ENCODE measurements at places on chromosomes 4 and X.

DNA sequence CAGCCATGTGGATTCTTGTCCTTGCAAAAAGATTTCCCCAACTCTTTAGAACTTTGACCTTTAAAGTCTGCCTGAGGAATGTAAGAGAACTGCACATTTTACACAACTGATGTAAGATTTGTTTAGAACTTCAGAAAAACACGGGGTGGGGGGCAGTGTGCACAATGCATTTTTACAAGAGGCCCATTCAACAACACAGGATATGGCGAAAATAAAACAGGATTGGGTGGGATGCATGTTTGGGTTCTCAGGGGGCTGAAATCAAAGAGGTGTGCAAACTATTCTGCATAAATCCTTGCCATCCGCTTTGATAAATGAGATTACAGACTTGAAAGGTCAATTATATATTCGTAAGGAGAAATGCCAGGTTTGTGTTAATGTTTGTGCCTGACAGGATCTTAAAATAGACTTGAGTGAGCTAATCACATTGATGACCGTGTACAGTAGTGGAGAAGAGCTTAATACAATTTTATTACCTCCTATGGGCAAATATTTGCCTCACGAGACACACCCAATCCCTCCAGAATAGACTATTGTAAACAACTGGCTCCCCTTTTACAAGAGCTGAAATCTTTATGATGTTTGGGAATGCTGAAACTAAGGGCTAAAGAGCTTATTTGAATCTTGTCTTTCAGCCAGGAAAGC is 184.1 kb upstream of the LEF1 start:
- DNase-seq = no peak

DNA sequence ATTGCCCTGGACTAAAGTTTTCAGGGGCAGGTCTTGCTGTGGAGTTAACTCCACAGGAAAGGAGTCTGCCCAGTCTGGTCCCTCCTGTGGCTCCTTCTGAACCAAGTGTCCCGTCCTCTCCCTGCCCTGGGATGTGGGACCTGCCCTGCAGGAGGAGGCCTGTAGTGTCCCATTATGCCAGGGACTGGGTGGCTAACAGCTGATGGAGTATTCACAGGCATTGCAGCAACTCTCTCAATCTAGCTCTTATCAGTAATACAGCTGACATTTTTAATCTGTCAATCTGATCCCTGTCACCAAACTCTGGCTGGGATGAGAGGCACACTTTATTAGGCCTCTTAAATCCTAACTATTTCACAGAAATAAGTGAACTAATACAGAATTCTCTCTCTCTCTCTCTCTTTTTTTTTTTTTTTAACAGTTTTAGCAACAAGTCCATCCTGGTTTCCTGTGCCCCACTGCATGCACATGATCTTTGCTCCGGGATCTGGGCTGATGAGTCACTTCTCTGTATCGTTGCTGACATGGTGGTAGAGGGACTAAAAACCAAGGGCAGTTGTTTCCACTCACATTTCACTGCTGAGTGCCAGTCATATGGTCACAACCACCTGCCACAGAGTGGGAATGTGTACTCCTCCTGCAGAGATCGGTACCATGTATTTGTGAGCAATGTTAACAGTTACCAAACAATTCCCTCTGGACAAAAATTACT is 39.1 kb downstream of the HAND2 start:
- DNase-seq = peak; percentile 79

DNA sequence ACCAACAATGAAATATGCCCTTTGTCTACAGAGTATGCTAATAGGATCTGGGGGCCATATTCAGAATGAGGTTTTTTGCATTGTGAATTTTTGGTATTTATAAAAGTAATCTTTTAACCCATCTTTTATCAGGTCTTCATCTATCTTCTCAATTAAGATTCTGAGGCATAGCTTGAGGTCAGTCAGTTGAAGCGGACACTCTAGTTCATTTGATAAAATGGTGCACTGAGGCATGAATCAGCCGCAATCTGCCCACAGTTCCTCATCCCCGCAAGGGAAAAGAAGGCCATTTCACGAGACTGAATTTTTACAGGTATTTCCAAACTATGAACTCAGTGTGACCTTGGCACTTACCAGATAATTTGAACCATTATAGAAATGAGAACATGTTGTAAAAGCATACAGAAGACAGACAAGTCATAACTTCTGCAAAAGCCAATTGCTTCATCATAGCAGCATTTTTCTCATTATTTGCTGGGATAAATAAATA is 19.3 kb upstream of the VCX2 start:
- DNase-seq = no peak

GRCh38 chrX:43805579-43805978 is 76.7 kb downstream of the MAOB start:
- no peak for DNase-seq

DNA sequence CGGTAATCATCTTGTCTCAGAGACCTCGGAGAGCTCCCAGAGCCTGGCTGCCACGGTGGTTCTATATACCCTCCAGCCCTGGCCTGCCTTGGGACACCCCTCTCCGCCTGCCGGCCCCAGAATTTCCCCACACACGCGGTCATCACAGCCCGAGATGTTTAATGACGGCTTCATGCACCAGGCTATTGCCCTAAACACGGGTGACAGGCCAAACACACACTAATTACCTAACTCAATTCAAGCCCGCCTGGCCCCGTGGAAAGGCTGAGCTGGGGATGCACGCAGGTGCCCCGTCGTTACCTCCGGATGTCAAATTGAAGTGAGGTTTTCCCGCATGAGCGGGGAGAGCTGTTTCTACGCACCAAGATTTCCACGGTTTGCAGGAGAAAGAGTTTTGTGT is 72.9 kb upstream of the PPP2R3B start:
- no peak for DNase-seq

DNA sequence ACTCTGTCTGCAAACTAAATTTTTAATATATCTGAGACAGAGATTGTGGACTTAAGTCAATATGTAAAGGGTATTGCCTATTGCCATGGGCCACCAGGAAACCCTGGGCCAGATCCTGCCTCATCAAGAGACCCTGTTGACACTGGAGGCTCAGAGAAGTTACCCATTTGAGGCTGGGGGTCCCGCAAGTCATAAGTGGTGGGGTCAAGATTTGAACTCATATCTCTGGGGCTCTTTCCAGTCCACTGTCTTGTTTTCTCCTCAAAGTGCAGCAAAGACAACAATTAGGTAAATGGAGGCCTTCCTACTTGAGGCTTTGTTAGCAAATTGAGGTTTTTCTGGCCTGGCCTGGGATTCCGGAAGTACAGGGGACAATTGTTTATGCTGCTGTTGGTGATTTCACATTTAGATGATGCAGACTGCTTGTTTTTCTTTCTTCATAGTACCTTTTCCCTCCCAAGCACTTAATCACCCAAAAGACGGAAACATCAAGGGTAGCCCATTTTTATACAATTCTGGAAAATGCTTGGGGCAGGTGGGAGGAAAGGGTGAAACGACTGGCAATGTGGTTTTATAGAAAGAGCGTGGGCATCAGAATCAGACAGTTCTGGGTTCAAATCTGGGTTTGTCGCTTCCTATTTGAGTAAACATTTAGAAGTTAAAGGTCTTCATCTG is 160.0 kb downstream of the SMIM20 start:
- no peak for DNase-seq

DNA sequence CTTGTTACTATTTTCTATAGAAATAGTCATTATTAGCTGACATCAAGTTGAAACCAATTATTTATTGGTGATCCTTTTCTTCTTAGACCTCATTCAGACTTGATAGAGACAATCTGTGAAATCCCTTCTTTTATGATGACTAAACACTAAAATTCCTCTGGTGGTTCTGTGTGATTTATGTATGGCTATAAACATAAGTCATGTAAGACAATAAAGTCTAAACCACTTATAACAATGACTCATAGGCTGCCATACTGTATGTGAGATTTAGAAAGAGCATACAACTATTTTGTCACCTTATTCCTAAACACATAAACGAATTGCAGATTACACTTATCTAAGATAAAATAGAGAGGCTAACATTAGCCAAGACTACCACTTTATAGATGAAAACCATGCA is 101.1 kb upstream of the PRR32 start:
- no peak for DNase-seq

GRCh38 chr4:148442832-148443511 is 758 bp upstream of the NR3C2 start:
- no peak for DNase-seq

- no peak for DNase-seq
These were observed 137.8 kb upstream of the FRG1 start for GRCh38 chr4:189802884-189803283.

- DNase-seq = peak; percentile 70
These were observed 112.8 kb upstream of the ATXN3L start for GRCh38 chrX:13432414-13433297.

GRCh38 chrX:130376077-130376476 is 9.4 kb downstream of the GPR119 start:
- DNase-seq = no peak

DNA sequence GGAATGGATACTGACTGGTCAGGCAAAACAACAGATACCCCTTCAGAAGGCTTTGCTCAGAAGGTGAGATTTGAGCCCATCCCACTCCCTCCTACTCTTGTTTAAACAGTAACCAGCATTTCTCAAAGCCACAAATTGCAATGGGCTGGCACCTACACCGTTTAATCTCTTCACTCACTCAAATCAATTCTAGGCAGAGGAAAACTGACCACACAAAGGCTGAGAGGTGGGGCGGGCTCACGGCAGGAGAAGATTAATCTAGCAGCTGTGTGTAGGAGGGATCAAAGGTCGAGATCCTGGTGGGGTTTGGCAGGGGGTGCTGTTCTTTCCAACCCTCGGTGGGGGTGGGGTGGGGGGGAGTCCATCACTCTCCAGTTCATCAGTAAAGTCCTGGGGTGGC is 622.4 kb downstream of the BCOR start:
- no peak for DNase-seq

DNA sequence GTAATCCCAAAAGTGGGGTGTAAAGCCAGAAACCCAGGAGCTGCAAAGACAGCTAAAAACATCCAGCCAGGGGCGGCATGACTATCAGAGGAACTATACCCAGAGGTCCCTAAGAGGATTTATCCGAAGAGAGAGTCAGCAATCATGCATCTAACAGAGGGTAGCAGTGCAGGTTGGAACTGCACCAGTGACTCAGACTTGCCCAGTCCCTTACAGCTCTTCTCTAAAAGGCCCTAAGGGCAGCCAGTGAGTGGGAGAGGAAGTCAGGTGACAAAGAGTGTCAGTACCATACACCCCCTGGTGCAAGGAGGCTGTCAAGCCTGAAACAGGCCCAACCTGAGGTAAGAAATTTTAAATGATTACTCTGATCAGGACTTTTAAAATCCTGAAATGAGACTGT is 88.1 kb downstream of the CAMK2D start:
- DNase-seq = no peak

- no peak for DNase-seq
These were observed 62.1 kb downstream of the RHOXF2B start for GRCh38 chrX:120015145-120016067.

DNA sequence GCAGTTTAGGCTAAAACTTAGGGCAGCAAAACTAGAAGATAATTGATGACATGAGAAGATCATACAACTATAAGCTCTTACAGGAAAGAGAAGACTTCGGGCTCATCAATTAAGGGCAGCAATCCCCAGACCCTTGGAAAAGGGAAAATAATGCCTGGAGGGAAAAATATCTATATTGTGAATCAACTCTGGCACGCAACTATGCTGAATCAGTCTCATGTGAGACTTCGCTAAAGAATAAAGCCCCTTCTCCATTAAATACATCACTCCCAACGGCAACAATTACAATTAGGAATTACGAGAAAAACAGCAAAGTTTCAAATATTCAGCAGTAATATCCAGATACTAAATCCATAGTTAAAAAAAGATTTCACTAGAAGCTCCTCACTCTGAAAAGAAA is 2016.8 kb upstream of the IGFBP7 start:
- DNase-seq = no peak

- DNase-seq = no peak
These were observed 22.2 kb downstream of the TMPRSS11E start for GRCh38 chr4:68469482-68469881.

GRCh38 chr4:98586962-98587354 is 71.5 kb downstream of the TSPAN5 start:
- no peak for DNase-seq

- DNase-seq = no peak
These were observed 662 bp downstream of the SLAIN2 start for GRCh38 chr4:48341776-48342605.

- no peak for DNase-seq
These were observed 51.7 kb downstream of the PIR start for GRCh38 chrX:15441464-15441863.

DNA sequence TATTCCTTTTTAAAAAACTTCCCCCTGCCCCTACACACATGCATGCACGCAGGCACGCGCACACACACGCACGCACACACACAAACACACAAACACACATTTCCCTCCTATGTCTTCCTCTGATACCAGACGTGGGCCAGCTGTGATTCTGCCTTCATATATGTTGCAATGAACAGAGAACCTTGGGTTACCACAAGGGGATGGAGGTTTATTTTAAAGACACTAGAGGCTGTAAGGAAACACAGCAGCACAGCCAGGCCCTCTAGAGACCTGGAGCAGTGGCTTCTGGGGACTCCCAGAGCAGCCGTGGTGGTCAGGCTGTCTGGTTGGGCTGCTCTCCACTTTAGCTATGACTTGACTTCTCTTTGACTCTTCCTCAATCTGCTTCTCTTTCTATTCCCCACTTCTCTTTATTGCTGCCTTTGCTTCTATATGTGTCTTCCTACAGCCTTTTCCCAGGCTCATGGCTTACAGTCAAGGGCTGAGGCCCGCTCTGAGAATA is 3.2 kb upstream of the TLR10 start:
- DNase-seq = no peak

DNA sequence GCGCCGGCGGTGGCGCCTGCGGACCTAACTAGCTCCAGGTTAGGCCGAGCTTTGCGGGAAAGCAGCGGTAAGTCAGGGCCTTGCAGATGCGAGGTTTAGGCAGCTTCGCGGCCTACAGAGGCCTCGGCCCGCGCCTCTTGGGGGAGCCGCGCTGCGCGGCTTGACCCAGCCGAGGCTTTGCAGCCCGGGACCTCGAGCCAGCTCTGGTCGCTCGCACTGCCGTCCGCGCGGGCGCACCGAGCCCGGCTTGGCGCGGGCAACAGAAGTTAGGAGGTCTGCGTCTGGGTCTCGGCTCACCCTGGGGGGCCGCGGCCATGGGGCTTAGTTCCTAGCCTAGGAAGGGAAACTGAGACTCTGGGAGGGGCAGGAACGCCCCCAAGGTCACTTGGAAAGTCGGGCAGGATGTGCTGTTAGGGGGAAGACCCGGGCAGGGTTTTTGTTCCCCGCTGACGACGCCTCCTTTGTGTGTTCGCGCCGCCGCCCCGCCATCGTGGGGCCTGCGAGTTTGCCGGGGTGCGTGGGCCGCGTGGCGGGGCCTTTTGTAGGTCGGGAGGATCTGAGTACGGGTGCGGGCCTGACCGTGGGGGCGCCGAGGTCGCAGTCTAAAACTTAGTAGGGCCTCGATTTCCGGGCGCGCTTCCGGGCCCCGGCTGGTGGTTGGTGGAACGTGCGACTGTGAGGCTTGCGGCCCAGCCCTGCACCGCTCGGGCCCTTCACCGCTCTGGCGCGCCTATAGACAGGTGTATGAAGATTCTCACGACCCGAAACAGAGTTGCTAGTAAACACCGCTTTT is 482 bp downstream of the RNF4 start:
- DNase-seq = no peak

GRCh38 chr4:99724067-99724466 is 66.4 kb upstream of the C4orf54 start:
- no peak for DNase-seq

DNA sequence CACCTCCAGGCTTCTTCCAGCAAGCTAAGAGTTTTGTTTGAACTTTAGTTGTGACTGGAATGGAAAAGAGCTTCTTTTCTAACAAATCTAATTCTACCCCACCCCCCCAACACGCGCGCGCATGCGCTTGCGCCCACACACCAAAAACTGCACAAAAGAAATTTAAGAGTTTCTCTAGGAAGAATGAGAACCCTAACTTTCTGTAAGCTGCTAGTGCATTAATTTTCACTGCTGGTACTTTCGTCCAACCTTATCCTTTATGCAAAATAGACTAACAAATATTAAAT is 9.0 kb upstream of the INTU start:
- DNase-seq = no peak

Measured in ascending aorta (tissue), 2 donors.